CD8-positive, alpha-beta T cell (primary cell): ENCODE measurements at places on chromosomes 7 and 10. TPM values are rescaled to one million over a fixed set of nuclear protein-coding genes. Genes with fewer than 3 reads are reported as not detected.

- no peak for DNase-seq
Measured at GRCh38 chr10:6328699-6329423, 126.1 kb downstream of the PFKFB3 start.

GRCh38 chr10:6473430-6473829 is 106.6 kb downstream of the PRKCQ start:
- DNase-seq = peak; percentile 18

Gene ADRA2A
- not detected for total RNA-seq

DNA sequence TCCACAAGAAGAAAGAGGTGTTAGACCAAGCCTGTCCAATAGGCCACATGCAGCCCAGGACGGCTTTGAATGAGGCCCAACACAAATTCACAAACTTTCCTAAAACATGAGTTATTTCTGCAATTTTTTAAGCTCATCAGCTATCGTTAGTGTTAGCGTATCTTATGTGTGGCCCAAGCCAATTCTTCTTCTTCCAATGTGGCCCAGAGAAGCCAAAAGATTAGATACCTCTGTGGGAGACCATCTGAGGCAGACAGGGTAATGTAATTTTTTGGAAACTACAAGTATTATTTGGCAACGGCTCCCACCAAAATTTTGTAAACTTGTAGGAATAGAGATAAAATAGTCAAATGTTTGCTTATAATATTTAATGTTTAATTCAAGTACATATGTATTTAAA is 153.8 kb downstream of the SRPK2 start:
- DNase-seq = no peak
